ENCODE measurements at places on chromosomes 5 and 9. TPM values are rescaled to one million over a fixed set of nuclear protein-coding genes. Genes with fewer than 3 reads are reported as not detected.
A peak's percentile ranks its signal among the peaks of the same experiment; 100 is the strongest.

The ADAMTS13 gene
- 1.6 TPM for total RNA-seq

- H3K4me1 ChIP-seq: peaks cover 7% of the 10 kb centered on the region
- no peak overlapping the region for H3K4me3 ChIP-seq
- no peaks in the 10 kb centered on the region for H3K36me3 ChIP-seq
- no peak for DNase-seq
- no peak overlapping the region for H3K27ac ChIP-seq
These were observed 67.9 kb downstream of the NFIB start for GRCh38 chr9:14245901-14246525.

- H3K4me3 ChIP-seq: no peak overlapping the region
- DNase-seq: no peak
- no peaks in the 10 kb centered on the region for H3K27me3 ChIP-seq
- H3K27ac ChIP-seq: no peak overlapping the region
These were observed 28.1 kb downstream of the SMARCA2 start for GRCh38 chr9:2043243-2043642.

DNA sequence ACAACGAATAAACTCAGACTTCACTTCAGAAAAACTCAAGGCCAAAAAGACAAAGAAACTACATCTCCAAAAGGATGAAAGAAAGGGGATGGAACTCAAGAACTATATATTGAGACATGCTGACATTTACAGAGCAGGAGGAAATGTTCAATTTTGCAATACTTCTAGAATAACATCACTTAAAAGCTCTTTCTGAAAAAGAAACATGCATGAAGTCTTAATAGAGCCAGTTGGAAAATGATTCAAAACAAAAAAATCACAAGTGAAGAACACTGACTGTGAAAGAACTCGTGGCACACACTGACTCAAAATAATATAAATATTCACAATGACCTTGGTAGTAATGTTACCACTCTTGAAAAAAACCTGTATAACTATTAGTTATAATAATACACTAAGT is 267.8 kb upstream of the NREP start:
- no peaks in the 10 kb centered on the region for H3K36me3 ChIP-seq
- no peaks in the 10 kb centered on the region for H3K27me3 ChIP-seq
- no peak overlapping the region for H3K4me3 ChIP-seq
- DNase-seq: no peak
- H3K4me1 ChIP-seq: no peaks in the 10 kb centered on the region

The PCDHGB6 gene
- 0.71 TPM for total RNA-seq

DNA sequence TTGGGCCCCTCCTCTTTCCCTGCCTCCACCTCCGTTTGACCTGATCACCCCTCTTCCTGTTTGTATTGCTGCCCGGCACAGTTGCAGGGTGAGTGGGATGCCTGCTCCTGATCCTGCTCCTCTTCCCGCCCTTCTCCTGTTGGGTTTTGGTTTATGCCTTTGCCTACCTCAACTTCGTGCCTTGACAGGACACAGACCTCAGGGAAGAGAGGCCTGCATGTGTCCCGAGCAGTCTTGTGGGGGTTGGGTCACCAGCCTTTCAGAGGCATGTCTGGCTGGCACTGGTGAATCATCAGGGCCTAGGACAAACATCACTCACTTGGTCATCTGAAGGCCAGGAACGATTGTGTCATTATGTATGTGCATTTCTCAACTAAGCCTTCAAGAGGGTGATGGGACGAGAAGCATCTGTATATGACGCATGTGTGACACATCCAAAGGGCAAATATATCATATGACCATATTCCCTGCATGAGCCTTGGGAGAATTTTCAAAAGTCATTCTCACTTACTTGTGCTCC is 56.9 kb downstream of the NPR3 start:
- peak overlapping the region; percentile 92 for H3K27ac ChIP-seq
- peak overlapping the region; percentile 73 for H3K4me3 ChIP-seq
- H3K36me3 ChIP-seq: peaks cover 38% of the 10 kb centered on the region
- H3K27me3 ChIP-seq: peaks cover 1% of the 10 kb centered on the region
- peaks cover 41% of the 10 kb centered on the region for H3K4me1 ChIP-seq

The CMYA5 gene
- total RNA-seq: 0.27 TPM

GRCh38 chr5:178202541-178202940 is 1.8 kb upstream of the HNRNPAB start:
- no peak for DNase-seq
- peaks cover 9% of the 10 kb centered on the region for H3K27me3 ChIP-seq
- peaks cover 21% of the 10 kb centered on the region for H3K36me3 ChIP-seq
- H3K4me1 ChIP-seq: peaks cover 28% of the 10 kb centered on the region
- H3K4me3 ChIP-seq: peak overlapping the region; percentile 42
- no peak overlapping the region for H3K27ac ChIP-seq

GRCh38 chr9:89786655-89787054 is 181.8 kb downstream of the GADD45G start:
- no peaks in the 10 kb centered on the region for H3K36me3 ChIP-seq
- H3K27me3 ChIP-seq: peaks cover 4% of the 10 kb centered on the region
- H3K4me1 ChIP-seq: no peaks in the 10 kb centered on the region
- DNase-seq: no peak

The ECM2 gene
- total RNA-seq: 0.14 TPM
